ENCODE measurements at places on chromosomes 2 and 18.

DNA sequence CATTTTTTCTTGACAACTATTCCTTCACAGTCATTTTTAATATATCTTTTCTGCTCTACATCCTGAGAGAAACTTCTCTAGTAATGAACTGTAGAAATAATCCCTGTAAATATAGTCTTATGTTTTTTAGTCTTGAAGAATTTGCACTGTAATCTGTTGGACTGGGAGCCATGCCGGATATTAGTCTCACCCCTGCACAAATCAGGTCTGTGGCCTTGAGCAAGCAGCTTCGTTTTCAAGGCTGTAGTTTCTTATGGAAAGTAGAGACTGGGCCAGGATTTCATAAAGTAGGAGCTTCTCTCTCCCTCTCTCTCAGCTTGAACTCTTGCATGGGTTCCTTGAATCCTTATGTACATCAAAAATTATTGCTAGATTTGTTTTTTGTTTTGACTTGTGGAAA is 8.7 kb downstream of the FARP2 start:
- no peak for DNase-seq

GRCh38 chr2:74383254-74383653 is 3.1 kb upstream of the DCTN1 start:
- DNase-seq: peak; percentile 27

- DNase-seq: peak; percentile 67
Observed at GRCh38 chr2:109213646-109214433, 84.8 kb downstream of the SH3RF3 start.

GRCh38 chr2:100853909-100854810 is 34.2 kb downstream of the NPAS2 start:
- DNase-seq: no peak

GRCh38 chr18:31070206-31070605 is 27.7 kb upstream of the DSC3 start:
- no peak for DNase-seq

DNA sequence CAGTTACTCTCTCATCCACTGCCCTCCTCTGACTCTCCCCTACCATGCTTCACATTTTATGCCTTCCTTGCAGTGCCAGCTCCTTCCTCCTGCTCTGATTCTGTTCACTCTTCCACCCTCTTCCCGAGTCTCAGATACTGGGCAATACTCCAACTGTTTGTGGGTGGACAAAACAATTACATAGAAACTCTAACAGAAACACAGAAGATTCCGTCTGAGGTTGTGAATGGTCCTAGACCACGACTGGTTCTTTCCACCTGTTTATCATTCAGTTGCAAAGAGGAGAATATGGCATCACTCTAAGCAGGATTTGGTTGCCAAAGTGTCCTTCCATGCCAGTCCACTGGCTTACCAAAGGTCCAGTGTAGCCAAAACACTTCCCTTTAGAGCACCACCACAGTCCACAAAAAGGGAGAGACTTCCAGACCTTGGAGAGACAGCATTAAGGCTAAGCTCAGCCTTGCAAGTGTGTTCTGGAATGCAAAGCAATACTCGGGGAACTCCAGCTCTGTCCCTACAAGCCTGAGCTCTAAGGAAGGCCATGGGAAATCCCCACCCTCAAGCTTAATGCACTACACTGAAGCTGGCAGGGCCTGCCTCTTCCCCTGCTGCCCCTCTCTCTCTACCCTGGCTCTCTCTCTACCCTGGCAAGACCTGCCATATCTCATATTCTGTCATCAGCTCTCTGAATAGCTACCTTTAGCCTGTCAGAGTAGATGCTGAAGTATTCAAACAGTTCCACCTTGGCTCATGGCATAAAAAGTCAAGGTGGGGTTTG is 33.6 kb upstream of the RND3 start:
- no peak for DNase-seq

DNA sequence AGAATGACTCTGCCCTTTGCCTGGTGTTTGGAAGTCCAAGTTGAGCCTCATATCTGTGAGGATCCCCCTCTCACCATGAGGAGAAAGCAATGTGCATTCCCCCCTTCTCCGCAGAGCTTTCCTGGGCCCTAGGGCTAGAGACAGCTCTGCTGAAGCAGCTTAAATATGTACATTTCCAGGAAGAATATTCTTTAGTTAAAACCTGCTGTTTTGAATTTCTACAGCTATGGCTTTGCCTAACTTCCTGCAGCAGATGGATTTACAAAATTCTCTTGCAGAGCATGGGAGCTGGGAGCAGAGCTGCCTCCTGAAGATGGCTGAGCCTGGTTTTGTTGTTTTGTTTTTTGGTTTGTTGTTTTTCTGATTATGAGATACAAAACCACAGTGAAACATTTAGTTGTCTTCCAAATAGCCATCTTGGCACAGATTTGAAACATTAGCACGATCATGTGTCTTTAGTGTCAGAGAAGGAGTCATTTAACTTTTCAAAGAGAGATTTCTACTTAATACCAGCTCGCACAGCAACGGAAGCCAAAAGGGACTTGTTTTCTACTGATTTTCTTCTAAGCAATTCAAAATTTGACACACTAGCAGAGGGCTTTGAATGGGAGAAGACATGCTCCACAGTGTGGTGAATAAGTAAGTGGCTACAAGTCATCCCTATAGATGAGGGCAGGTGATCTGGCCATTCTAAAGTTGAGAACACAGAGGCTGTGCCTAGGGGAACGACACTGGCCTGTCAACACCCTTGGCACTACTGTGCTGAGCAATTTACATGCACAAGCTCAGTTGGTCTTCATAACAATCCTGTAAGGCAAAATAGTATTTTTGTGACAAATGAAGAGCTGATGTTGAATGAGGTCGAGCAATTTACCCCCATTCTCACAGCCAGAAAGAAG is 222.6 kb downstream of the MREG start:
- no peak for DNase-seq

GRCh38 chr2:139684286-139684860 is 904.2 kb upstream of the NXPH2 start:
- no peak for DNase-seq

- DNase-seq: no peak
Observed at GRCh38 chr2:9640403-9641104, 9.8 kb upstream of the YWHAQ start.

GRCh38 chr18:48193521-48194492 is 215.4 kb downstream of the ZBTB7C start:
- DNase-seq: no peak

GRCh38 chr2:191015831-191016230 is 1.9 kb upstream of the STAT1 start:
- DNase-seq: no peak

- DNase-seq: no peak
Observed at GRCh38 chr2:208013285-208014178, 11.8 kb downstream of the PLEKHM3 start.

DNA sequence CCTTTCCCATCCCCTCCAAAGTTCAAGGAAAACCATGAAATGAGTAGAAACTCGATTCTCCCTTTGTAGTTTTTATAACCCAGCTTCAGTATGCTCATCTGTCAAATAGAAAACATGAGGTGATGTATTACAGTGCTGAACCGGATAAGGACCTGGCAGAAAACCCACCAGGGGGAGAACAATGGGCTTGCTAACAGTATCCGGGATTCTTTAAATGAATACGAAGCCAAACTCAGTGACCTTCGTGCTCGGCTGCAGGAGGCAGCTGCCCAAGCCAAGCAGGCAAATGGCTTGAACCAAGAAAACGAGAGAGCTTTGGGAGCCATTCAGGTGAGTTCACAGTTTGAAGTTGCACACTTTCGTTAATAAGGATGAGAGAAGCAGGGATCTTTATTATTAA is 113.6 kb upstream of the TTC39C start:
- DNase-seq: no peak

DNA sequence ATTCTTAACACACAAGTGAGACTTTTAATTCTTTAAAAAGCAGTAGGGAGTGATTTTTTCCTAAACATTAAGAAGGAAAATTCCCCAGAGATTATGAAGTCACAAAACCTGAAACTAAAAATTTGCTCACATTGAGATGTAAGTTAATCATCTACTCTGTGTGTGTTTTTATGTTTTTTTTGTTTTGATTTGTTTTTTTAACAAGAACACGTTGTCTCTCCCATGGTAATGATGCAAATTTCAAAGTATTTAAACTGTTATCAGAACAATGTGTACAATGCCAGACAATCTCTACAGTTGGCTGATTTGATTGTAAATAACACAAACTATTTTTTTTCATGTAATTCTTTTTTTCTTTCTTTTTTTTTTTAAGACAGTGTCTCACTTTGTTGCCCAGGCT is 71.5 kb downstream of the COLEC12 start:
- DNase-seq: no peak

DNA sequence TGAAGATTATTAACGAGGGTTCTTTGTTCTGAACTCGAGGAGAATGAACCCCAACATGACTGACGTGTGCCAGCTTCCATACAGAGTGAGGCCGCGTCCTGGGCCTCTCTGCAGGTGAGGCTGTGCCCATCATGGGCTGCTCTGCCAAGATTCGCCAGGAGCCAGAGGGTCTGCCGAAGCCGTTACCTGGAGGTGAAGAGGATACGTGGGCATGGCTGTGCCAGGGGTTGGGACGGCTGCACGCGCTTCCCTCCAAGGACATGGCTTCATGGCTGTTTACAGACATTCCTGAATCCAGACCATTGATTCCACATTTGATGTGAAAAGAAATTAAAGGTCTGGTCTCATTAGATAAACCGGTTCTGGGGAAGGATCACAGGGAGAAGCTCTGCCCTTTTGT is 211.4 kb upstream of the SALL3 start:
- DNase-seq: no peak

- no peak for DNase-seq
Observed at GRCh38 chr2:63692002-63692606, 103.3 kb downstream of the MDH1 start.

- DNase-seq: no peak
Observed at GRCh38 chr2:70984576-70985282, 6.3 kb downstream of the ANKRD53 start.

DNA sequence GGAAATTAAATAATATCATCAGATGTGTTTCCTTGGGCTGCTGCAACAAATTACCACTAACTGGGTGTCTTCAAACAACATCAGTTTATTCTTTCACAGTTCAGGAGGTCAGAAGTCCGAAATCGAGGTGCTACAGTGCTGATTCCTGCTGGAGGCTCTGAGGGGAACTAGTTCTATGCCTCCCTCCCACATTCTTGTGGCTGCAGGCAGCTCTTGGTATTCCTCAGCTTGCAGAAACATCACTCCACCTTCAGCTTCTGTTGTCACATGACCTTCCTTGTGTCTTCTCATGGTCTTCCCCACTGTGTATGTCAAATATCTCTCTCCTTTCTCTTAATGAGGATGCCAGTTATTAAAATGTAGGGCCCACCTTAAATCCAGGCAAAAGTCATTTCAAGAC is 29.3 kb upstream of the DCC start:
- DNase-seq: no peak

- no peak for DNase-seq
Observed at GRCh38 chr2:21650569-21650968, 526.8 kb downstream of the TDRD15 start.

DNA sequence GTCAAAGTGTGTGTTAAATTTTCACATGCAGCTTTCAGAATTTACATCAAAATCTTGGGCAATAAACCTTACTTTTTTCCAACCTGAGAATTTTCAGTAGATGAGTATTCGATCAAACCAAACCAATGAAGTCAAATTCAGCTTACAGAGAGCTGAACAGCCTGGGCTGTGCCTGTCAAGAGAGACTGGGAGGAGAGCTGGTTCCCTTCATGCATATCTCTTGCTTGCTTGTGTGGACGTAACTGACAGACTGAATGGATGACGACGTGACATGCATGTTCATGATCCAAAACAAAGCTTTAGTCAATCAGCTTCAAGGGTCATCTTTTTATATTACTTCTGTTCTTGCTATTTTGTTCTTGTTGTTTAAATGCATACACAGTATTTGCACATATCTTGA is 145.2 kb downstream of the GALNT3 start:
- no peak for DNase-seq

DNA sequence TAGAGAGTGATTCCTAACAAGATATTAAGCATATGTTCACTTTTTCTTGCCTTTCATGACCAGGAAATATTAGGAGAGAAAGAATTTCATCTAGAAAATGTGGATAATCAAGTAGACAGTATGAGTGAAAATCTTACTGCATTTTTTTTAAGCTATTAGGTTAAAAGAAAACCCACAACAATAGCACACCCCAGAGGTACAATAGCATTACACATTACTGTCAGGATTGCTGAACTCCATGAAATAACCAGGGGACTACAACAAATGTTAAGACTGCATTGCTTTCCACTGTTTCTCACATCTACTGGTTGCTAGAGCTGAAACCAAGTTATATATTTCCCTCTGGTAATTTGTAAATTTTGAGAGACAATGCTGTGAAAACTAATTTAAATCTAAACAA is 33.7 kb downstream of the KLF7 start:
- DNase-seq: no peak

DNA sequence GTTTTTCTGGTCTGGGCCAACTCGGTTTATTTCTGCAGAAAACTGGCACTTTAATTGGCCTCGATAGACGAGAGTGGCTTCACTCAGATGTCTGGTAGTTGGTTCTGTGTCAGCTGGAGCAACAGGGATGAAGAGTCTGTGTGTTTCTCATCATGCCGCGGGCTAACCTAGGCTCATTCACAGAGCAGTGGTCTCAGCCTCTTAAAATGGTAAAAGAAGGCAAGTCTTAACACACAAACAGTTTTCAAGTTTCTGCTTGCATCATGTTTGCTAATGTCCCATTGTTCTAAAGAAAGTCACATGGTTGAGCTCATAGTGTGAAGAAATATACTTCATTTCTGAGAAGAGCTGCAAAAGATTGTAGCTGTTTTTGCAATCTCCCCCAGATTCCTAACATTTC is 37.5 kb upstream of the ANXA4 start:
- no peak for DNase-seq

GRCh38 chr2:187369471-187369870 is 78.6 kb downstream of the CALCRL start:
- DNase-seq: no peak

DNA sequence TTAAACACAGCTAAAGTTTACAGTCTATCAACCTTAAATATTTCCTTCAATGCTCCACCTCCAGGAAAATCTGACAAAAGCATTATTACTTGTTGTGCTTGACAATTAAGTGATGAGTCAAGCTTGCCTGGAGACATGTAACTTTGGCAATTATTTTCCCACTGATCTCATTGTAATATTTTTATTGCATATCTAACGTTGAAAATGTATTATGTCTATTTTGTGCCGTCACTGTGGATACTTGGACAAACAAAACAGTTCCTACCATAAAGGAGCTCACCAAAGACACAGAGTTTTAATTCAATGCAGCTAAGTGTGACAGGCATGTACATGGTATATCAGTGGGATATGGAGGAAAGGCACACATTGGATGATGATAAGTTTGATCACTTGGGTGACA is 24.7 kb downstream of the RNF103 start:
- no peak for DNase-seq

DNA sequence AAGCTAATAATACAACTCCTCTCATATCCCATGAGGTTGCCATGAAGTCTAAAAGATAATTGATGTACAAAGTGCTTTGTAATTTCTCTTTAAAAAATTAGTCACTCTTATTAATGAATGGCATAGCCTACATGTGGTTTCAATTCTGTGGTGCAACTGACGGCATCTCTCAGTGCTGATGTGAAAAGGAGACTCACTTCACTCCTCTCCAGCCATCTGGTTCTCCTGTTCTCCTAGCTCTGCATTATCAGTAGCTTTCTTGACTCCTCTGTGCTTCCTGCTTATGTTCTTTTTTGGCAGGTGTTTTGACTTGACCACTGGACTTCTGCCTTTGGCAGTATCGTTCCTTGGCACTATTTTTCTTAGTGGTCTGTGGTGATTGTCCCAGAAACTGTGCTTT is 134.9 kb upstream of the ZFP36L2 start:
- no peak for DNase-seq

- DNase-seq: peak; percentile 76
Observed at GRCh38 chr18:54734059-54734458, 94.2 kb upstream of the RAB27B start.

GRCh38 chr2:18047896-18048657 is 169.6 kb downstream of the KCNS3 start:
- DNase-seq: peak; percentile 66
